Tracheal epithelial cell (primary cell): ENCODE measurements at places on chromosomes 4 and X. TPM values are rescaled to one million over a fixed set of nuclear protein-coding genes. Genes with fewer than 3 reads are reported as not detected.

Gene FAAH2
- 3.6 and 10.8 TPM in 2 replicates for total RNA-seq

Gene DGAT2L6
- not detected in 2 replicates for total RNA-seq

Gene MAGEA4
- total RNA-seq, result not detected in 2 replicates

Gene SYNPO2
- total RNA-seq, result 0.21 and 0.24 TPM in 2 replicates

Gene IBSP
- not detected in 2 replicates for total RNA-seq

Gene PLK4
- 2.4 and 6.6 TPM in 2 replicates for total RNA-seq

Gene PFKFB1
- not detected in 2 replicates for total RNA-seq

Gene FAT1
- 269 and 521 TPM in 2 replicates for total RNA-seq

Gene KIAA0232
- total RNA-seq, result 16.9 and 21.1 TPM in 2 replicates

Gene MSX1
- total RNA-seq, result 0.24 TPM in 1 of 2 replicates, not detected in the other

Gene MGARP
- total RNA-seq, result 0.48 TPM in 1 of 2 replicates, not detected in the other

Gene CSAG3
- not detected in 2 replicates for total RNA-seq

Gene GAGE12J
- total RNA-seq, result not detected in 2 replicates

Gene SPATA18
- total RNA-seq, result 12.5 and 15.8 TPM in 2 replicates
